ENCODE measurements at places on chromosomes 5 and 9.

- DNase-seq, result no peak
Measured at GRCh38 chr9:38309324-38310195, 82.9 kb upstream of the ALDH1B1 start.

DNA sequence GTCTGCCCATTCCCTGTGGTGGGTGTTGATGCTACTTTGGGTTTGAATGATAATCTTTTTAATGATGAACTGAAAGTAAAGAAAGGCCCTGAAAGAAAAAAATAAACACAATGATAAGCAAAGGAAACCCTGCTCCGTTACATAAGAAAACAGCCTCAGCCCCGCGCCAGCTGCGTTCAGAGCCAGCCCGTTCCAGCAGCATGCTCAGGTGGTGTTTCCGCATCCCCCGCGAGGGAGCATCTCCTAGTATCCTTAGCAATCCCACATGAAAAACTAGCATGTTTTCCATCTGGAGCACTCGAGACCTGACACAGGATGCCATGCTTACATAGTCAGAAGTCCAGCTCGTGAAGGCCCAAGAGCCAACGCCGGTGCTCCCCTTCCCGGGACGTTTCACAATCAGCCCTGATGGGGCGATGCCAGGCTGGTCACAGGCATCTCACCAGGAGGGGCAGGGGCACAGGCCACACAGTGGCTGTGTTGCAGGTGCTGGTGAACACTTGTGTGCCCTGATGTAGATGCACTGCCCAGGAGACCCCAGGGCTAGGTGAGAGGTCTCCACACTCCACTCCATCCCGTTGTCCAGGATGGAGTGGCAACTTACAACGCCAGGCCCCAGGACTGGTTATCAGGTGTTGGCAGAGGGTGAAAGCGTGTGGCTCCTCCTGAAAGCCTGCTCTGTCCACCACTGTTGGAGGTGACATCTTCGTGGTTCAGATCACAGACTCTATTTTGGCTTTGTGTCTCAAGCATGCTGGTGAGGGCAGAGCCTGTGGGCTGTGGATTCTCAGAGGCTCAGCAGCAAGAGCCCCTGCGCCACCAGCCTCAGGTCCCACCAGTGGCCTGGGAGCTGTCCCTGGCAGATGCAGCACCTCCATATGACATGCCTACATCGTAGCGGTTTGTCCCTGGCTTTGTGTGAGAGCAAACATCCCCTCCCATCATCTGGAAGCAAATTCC, 246.8 kb upstream of the IRX1 start:
- no peak for DNase-seq

DNA sequence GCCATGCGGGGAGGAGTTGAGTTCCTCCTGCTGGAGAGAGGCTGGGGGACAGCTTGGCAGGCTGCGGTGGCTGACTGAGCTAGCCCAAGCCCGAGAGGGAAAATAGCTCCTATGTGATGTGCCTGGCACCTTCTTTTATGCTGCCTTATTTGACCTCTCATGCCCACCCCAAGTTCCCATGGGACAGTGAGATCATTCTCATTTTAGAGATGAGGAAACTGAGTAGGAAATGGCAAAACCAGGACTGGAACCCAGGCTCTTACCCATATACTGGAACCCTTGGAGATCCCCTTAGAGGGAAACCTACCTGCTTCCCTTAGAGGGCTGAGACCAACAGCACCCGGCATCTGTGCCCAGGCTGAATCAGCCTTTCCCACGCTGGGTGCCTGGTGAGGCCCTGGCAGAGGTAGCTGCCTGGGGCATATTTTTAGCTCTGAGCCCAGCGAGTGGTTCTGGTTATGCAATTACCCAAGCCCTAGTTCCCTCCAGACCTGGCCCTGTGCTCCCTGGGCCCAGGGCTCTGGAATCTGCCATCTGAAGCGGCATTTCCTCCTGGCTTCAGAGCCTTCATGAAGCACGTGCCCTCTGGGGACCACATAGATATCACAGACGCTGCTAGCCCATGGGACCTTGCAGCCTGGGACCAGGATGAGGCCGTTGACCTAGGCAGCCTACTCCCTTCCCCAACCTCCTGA, 23.6 kb downstream of the COL27A1 start:
- DNase-seq, result no peak

- DNase-seq, result no peak
Measured at GRCh38 chr9:106708475-106709146, 154.4 kb upstream of the ZNF462 start.

GRCh38 chr9:135219676-135220600, 132.5 kb downstream of the OLFM1 start:
- DNase-seq, result no peak

DNA sequence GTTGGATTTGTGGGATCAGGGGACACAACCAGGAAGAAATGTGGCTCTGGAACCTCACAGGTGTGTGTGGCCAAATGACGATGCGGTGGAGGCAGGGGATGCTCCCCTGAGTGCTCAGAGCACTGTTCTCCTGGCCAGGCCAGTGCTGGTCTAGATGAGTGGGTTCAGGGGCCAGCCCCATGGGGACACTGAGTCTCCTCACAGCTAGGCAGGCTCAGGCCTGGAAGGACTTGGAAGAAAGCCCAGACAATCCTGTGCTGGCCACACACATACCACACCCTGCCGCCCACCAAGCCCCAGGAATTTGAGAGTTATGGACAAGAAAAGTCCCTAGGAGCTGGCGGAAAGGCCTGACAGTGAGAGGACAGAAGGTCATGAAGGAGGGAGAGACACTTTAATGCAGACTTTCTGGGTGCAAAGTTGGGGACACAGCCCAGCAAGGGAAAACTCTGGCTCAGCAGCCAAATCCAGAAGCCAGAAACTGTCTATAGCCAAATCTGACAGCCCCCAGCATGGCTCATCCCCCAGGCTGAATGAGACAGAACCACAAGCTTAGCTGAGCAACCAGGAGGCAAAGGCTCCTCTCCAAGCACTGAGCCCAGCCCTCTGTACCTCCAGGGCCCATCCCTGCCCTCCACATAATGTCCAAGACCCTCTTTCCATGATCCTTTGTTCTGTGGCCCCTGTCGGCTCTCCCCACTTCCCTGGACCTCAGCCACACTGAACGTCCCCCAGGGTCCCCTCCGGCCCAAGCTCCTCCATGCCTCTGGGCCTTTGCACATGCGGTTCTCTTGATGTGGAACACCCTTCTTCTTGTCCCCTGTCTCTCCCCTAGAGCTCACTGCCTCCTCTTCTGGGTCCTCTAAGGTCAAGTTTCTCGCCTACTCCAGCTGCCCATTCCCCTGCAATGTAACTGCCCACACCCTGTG, 22.4 kb downstream of the LHX6 start:
- no peak for DNase-seq

DNA sequence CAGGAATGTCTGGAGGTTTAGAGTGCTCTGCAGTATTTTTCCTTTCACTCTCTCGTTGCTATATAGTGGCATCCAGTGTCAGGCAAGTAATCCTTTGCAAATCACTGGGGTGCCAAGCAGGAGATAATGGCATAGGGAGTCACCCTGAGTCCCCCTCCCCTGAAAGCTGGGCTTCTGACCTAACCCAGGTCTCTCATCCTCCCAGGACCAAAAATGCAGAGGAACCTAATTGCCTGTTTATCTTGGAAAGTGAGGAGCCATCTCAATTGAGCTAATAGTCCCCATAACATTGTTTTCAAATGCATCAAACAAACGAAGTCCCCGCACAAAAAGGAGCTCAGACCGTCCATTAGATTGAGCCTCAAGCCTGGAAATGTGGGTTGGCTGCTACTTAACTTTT, 368.0 kb upstream of the IRX2 start:
- no peak for DNase-seq

DNA sequence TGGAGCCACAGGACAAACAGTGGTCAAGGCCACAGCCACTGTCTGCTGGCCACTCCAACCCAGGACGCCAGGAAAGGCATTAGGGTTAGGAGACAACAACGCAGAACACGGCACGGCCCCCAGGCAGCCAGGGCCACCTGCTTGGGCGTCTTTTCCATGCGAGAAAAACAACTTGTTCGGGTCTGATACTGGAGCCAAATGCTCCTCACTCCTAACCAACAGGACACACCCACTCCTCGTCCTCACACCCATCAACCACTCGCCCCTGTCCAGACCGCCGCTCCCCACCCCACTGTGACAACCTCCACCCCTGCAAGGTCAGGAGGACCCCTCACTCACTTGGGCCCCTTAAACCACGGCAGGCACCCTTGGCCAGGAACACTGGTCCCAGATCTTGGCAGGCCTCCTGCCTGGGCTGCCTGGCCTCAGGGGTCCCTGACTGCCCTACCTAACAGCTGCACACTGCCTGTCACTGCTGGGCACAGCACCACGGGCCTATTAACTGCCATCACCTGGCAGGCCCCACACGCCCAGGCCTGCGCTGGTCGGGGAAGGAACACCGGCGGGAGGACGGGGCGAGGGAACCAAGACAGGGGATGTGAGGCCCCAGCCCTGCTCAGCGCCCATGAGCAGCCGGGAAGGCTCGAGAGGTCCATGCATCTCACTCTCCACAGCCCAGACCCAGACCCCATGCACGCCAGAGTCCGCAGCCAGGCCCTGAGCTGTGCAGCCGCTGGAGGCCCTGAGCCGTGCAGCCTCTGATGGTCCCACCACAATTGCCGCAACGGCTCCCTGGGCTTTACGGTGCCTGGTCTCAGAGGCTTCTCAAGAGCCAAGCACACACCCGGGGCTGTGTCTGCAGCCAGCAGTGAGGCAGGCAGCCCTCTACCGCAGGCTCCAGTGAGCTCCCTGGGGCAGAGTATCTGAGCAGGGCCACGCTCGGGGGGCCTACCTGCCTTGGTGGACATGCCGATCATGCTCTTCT, 13.8 kb downstream of the CLPTM1L start:
- no peak for DNase-seq

DNA sequence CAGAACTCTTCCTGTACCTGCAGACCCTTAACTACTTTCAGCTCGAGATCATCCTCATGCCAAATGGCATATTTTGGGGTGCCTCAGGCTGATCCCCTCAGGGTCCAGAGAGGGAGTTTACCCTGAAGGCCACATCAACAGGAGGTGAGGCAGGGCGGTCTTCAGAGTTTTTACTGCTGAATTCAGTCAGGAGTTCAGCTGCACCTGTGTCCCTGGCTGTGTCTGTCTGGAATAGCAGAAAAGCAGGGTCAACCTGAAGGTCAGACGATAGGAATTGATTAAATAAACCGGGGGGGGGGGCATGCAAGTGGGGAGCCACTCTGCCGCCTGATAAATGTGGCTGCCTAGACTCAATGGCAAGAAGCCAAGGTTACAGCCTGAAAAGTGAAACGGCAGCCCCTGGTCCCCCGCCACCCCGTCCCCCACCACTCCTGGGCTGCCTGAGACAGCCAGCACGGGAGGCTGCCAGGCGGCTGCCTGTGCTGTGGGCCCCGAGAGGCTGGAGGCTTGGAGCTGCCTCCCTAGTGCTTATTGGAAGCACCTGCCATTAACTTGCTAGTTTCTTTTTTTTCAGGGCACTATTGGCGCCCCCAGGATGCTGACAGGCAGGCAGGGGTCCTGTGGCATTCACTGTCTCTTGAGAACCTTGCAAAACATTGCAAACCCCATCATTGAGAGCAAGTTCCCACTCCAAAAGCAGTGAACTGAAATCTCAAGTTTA, 182.7 kb upstream of the PPP1R26 start:
- DNase-seq, result no peak

- DNase-seq, result no peak
Measured at GRCh38 chr5:58854441-58854840, 271.6 kb downstream of the RAB3C start.

GRCh38 chr9:2524601-2525000, 97.0 kb upstream of the VLDLR start:
- no peak for DNase-seq

- peak; percentile 70 for DNase-seq
Measured at GRCh38 chr9:104968025-104968982, 40.3 kb upstream of the ABCA1 start.

DNA sequence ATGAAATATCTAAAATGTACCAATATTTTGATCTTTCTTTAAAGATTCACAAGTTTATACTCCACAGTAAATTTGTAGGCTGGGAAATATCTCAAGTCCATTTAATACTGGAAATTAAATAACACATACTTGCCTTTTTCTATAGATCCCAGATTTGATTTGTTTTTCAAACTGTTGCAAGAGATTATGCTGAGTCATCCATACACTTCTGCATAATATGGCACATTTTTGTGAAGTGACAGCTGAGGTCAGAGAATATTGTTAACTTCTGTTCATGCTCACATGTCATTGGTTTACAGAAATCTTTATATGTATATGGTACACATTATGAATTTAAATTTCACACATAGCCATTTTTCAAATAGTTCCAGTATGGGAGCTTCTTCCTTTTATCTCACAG, 1066.3 kb upstream of the NUDT12 start:
- no peak for DNase-seq

DNA sequence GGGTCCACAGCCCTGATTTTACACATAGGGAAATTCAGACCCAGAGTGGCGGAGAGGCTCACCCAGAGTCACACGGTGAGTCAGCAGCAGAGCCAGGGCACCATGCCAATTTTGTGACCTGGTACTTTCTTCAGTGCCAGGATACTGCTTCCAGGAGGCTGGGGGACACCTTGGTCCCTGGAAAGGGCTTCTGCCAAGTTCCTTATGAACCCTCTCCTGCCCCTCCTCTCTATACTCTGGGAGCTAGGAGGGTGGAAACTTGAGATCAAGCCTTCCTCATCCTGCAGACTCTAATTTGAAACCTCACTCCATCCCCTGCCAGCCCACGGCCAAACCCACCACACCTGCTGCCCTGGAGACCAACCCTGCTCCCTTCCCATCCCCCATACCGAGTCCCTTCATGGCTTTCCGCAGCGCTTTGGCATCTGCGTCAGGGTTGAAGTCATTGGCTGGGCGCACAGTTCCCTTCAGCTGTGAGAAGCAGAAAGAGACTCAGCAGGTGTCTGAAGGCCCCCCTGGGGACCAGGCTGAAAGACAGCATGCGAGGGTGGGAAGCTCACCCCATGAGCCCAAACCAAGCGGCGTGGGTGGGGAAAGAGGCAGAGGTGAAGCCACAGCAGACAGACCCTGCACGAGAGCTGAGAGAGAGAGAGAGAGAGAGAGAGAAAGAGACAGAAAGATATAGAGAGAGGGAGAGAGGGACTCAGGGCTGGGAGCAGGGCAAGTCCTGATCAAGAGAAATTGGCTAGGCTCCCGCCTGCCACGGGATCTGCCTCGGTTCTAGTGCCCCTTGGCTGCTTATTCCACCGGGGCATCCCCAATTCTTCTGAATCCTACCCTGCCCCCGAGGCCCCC, 33.5 kb downstream of the ANXA6 start:
- no peak for DNase-seq

- no peak for DNase-seq
Measured at GRCh38 chr5:133806847-133807246, 161.6 kb downstream of the C5orf15 start.

GRCh38 chr9:135180586-135180985, 93.1 kb downstream of the OLFM1 start:
- DNase-seq, result no peak

DNA sequence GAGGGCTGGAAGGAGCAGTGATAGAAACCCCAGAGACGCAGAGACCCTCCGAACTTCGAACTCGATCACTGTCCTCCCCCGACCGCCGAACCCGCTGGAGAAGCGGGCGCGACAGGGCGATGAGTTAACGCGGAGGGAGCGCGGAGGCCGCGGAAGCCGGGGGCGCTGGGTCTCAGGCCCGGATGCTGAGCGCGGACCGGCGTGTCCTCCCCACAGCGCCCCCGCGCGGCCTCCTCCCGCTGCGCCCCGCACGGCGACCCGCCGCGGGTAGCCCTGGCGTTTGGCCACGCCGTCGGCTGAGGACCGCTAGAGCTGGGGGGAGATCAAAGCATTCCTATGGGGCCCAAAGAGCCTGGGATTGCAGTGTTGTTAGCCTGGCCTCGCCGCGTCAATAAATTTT, 7.7 kb upstream of the DMRT2 start:
- DNase-seq, result no peak

Data from stimulated activated CD8-positive, alpha-beta memory T cell treated with anti-CD3 and anti-CD28 coated beads, Interleukin-4, amount 100 ng/mL, for 1 hour (primary cell).